ENCODE measurements at places on chromosomes 7 and 10. TPM values are rescaled to one million over a fixed set of nuclear protein-coding genes. Genes with fewer than 3 reads are reported as not detected.

DNA sequence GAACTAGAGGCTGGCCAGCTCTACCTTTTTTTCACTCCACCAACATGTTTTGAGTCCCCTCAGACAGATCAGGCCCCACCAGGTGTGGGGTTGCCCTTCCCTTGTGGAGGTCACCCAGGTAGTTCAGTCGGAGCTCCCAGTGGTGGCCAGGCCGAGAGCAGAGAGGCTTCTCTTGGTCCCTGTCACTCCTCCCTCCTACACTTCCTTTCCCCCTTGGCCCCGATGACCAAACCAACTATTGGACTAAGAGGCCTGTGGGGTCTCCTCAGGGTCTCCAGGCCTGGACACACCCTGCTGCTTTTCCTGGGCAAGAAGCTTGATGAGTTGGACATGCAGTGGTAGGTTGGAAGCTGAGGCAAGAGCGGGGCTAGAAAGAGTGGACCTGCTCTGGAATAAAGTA is 174.8 kb downstream of the ZNF248 start:
- no peak for DNase-seq

CUBN gene
- 3.2 TPM for total RNA-seq

DNA sequence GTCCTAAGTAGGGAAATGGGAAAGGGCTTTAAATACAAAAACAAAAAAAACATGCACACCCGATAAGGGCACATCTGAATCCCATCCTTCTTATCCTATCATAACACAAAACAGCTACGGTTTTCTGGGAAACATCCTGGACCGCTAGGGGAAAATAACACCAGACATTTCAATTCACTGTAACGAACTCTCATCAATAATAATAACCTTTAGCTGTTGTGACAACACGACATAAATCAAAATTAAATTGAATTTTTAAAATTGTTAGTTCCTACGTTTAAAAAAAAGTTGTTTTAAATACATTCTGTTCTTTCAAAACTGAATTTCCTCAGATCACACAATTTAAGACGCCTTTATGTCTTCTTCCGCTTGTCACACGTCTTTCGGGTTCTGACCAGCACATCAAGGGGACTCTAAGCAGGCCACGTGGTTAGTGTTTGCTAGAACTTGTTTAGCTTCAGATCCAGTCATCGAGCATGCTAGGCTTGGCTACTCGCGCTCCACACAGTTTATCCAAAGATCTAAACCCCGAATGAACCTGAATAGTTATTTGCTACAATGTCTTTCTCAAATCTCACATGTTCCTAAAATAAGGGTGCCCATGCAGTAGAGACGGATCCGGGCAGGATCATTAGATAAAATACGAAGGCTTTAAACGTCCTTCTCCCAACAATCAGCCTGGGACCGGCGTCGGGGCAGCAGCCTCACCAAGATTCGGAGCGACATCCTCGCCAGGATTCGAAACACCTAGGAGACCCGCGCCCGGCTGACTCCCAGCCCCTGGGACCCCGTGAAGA is 839 bp downstream of the IKZF5 start:
- DNase-seq = peak; percentile 35

DNA sequence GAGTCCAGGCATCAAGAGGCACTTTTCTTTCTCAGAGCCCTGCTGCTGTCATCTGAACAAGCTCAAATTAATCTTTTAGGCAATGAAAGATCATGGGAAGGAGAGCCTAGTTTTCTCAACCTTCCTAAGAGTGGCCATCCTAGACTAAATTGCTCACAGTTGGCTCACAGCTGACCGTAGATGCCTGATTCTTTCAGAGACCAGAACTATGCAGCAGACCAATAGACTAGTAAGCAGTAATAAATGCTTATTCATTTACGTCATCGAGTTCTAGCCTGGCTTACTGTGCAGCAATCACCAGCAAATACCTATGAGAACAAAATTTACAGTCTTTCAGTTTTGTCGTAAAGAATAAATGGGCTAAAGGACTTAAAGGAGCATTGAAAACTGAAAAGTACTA is 602.9 kb upstream of the GHITM start:
- no peak for DNase-seq

- DNase-seq = no peak
Measured at GRCh38 chr10:46226900-46227558, 59.8 kb upstream of the ANTXRL start.

- DNase-seq = peak; percentile 7
Measured at GRCh38 chr7:38694326-38694725, 63.2 kb upstream of the AMPH start.

NANOS1 gene
- total RNA-seq = 0.27 TPM

AFAP1L2 gene
- 4.0 TPM for total RNA-seq

DNA sequence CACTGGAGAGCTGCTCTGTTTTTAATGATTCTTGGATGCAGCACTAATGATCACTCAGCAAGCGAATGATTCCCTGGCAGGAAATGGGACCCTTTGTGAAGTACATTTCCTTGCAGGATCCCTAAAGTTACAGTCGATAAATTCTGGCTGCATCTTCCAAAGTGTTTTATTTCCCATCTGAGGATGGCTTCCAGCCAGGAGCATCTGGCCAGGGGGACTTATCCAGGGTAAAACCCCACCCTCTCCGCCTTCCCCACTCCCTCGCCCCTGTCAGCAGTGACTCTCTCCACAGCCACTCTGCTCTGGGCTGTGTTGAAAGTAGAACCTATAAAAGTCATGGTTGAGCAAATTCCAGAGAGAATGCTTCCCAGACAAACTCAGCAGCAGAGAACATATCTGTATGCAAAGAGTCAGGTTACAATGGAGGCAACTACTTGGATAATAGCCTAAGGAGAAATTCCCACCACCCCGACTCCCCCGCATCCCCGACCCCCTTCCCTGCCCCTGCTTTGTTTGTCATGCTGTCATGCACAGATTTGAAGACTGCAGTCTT is 111.0 kb upstream of the ANLN start:
- DNase-seq = no peak

- no peak for DNase-seq
Measured at GRCh38 chr10:80693565-80693964, 155.9 kb downstream of the SH2D4B start.
